ENCODE measurements at places on chromosomes 11 and 22.
A peak's percentile ranks its signal among the peaks of the same experiment; 100 is the strongest.

DNA sequence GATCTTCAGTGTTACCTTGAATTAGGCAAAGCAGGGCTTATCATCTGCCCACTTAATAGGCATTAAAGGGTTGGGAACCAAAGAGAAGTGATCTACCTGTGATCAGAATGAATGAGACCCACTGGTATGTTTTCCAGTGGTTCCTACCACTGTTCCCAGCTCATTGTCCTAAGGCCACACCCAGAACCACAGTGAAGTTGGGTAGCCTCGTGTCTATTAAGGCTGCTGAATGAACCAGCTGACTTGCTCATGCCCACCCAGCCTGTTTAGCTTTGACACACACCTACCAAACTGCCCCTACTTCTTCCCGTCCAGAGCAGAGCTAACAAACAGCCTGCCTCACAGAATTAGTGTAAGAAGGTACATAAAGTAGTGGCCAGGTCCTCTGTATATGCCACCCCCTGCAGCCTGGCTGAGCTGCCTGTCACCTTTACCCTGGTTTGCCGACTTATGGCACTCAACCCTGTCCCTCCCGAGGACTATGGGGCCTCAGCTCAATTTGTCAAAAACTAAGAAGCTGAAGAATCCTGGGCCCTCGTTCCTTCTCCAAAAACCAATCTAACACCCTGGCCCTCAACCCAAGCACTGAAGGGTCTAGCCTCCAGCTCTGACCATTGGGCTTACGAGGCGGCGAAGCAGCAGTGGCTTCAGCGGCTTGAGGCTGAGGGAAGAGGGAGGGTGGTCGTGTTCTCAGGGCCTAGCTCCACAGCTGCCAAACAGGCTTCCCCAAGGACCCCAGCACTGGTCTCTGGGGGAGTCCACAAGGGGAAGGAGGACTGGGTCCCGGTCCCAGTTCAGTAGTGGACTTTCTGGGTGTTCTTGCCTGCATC lies 9.8 kb downstream of the UCP2 start:
- DNase-seq: no peak

DNA sequence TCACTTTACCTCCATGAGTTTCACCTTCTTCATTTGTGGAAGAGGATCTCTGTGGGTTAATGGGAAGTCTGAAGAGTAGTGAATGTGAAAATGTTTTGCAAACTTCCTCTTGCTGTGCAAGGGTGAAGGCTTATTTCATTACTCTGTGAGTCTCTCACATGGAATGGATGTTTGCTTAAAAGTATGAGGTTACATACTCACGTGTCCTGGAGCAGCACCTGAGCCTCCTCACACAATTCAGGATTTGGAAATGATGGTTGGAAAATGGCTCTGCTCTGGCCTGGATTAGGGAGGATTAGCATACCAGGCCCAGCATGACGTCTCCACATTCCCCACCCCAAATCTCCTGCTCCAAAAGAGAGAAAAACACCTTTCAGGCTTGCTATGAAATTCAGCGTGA lies 4.8 kb downstream of the GRAMD1B start:
- DNase-seq: no peak

DNA sequence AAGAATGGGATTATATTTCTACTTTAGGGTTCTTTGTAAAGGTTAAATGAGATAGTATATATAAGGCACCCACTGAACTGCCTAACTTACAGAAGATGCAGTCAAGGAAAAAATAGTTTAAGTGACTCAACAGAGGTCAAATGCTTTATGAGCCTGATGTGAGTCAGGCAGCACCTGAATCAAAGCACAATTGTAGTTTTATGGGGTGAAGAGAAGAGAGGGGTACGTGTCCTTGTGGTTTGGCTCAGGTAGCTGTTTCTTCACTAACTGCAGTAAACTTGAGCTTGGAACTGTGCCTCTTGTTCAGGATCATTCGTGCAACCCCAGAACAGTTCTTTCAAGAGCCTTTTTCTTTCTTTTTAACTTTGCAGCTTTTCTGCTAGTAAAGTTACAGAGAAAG lies 125.2 kb upstream of the SPON1 start:
- no peak for DNase-seq

DNA sequence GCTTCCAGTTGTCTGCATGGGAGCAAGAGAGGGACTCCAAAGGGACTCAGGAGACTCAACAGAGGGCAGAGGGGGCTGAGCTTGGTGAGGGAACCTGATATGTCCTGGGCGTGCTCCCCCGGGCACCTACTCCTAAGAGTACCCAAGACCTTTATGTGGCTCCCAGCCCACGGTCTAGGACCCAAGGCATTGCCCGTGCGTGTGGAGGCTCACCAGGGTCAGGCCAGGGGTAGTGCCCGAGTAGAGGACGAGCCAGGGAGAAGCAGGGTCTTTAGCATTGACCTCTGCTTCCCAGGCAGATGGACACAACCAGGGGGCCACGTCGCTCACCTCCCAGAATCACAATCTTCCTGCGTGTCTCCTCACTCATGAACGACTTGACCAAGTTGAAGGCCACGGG lies 13.4 kb downstream of the SEC14L4 start:
- DNase-seq: no peak

DNA sequence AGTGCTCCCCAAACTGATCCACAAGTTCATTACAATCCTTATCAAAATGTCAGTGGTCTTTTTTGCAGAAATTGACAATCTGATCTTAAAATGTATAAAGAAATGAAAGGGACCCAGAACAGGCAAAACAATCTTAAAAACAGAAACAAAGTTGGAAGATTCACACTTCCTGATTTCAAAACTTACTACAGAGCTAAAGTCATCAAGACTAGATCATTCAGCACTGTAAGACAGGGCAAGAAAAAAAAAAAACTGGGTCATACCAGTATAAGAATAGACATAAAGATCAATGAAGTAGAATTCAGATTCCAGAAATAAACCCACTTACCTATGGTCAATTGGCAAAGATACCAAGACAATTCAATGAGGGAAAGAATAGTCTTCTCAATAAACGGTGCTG lies 4.5 kb upstream of the STK33 start:
- DNase-seq: no peak

DNA sequence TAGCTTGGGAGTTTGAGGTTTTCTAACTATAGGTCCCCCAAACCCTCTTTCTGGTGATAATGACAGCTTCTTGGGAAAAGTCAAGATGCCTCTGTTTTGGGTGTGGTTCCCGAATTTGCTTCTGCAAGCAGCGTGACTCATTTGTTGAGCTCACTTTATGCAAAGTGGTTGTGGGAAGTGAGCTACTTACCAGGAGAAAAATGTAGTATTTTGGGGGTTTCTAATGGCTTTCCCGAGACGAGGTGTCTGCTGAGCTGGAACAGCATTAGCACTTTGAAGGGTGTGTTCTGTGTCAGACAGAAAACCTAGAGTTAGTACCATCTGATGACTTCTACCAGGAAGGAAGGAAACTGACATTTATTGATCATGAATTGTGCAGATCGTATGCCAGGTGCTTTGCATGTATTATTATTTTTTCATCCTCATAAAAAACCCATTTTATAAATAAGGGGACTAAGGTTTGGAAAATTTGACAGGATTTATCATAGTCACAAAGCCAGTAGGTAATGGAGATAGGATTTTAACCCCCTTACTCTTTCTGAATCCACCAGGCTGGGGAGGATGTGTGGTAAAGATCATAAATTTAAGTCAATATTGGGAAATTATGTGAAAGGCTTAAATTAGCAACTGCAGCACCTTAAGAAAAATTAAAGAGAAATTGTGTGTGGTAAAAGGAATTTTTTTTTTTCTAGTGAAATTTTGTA lies 108.8 kb upstream of the CD44 start:
- DNase-seq: peak; percentile 44

GRCh38 chr11:55969845-55970244 lies at the start of gene OR10AG1:
Gene OR10AG1, minus strand, starts transcription at chr11:55969945. Its CDS starts 38 bp downstream, at chr11:55969907.
- no peak for DNase-seq

GRCh38 chr11:73219396-73220285 lies 1.6 kb downstream of the P2RY2 start:
- DNase-seq: no peak

GRCh38 chr11:86717817-86718501 lies 45.5 kb upstream of the ME3 start:
- DNase-seq: no peak

GRCh38 chr11:76007166-76007565 lies 192.2 kb downstream of the UVRAG start:
- no peak for DNase-seq

Measured in non-pigmented ciliary epithelial cell (primary cell).